A375 (cell line): ENCODE measurements at places on chromosomes 3 and 15. TPM values are rescaled to one million over a fixed set of nuclear protein-coding genes. Genes with fewer than 3 reads are reported as not detected.

The COPB2 gene
- total RNA-seq: 119 and 137 TPM in 2 replicates

The SLC22A14 gene
- 0.29 TPM in 1 of 2 replicates, not detected in the other for total RNA-seq

The CADM2 gene
- 0.21 and 2.2 TPM in 2 replicates for total RNA-seq

The GP9 gene
- total RNA-seq: not detected in 2 replicates

The AADACL2 gene
- total RNA-seq: not detected in 2 replicates

The PARP15 gene
- not detected in 2 replicates for total RNA-seq

The KCNMB3 gene
- total RNA-seq: 1.1 TPM in 2 replicates

The MUSTN1 gene
- not detected in 2 replicates for total RNA-seq

The IMPG2 gene
- 0.04 and 0.05 TPM in 2 replicates for total RNA-seq

The MESP2 gene
- 0.74 and 0.98 TPM in 2 replicates for total RNA-seq

The C3orf22 gene
- not detected in 2 replicates for total RNA-seq

The GRK7 gene
- not detected in 2 replicates for total RNA-seq

The NOX5 gene
- total RNA-seq: 0.11 and 0.13 TPM in 2 replicates

The XCR1 gene
- total RNA-seq: not detected in 2 replicates

The GHSR gene
- not detected in 2 replicates for total RNA-seq

The WWTR1 gene
- total RNA-seq: 264 and 312 TPM in 2 replicates

The TMEM108 gene
- 0.34 and 0.45 TPM in 2 replicates for total RNA-seq

The ENTPD3 gene
- total RNA-seq: not detected in 2 replicates

The FOXL2NB gene
- 0.11 TPM in 1 of 2 replicates, not detected in the other for total RNA-seq

The TM2D3 gene
- total RNA-seq: 20.7 and 22.8 TPM in 2 replicates

The GOLGA8G gene
- 0.34 and 0.85 TPM in 2 replicates for total RNA-seq

The RASGRP1 gene
- total RNA-seq: 0.42 TPM in 1 of 2 replicates, not detected in the other

The SPTSSB gene
- total RNA-seq: not detected in 2 replicates

The MCF2L2 gene
- total RNA-seq: 0.38 and 0.42 TPM in 2 replicates

The AQP9 gene
- not detected in 2 replicates for total RNA-seq

The MESP1 gene
- 6.0 and 8.9 TPM in 2 replicates for total RNA-seq

The KCNAB1 gene
- 0.41 and 1.3 TPM in 2 replicates for total RNA-seq

The PLOD2 gene
- 31.4 and 38.4 TPM in 2 replicates for total RNA-seq

The TRPM1 gene
- not detected in 2 replicates for total RNA-seq

The CELF6 gene
- total RNA-seq: 0.53 TPM in 1 of 2 replicates, not detected in the other

The SNTN gene
- total RNA-seq: not detected in 2 replicates

The CCNB2 gene
- total RNA-seq: 58.1 and 61.1 TPM in 2 replicates

The FSIP1 gene
- total RNA-seq: 1.6 and 2.6 TPM in 2 replicates

The COPG1 gene
- 216 and 271 TPM in 2 replicates for total RNA-seq

The DNAH12 gene
- total RNA-seq: under 0.01 TPM in 1 of 2 replicates, not detected in the other

The SEMA3B gene
- total RNA-seq: 237 and 258 TPM in 2 replicates

The ZNF148 gene
- 17.2 and 21.3 TPM in 2 replicates for total RNA-seq

The CYP11A1 gene
- total RNA-seq: 0.77 and 2.0 TPM in 2 replicates

The DPPA2 gene
- 0.64 and 0.93 TPM in 2 replicates for total RNA-seq

The ERICH6 gene
- not detected in 2 replicates for total RNA-seq

The SCN11A gene
- total RNA-seq: not detected in 2 replicates

The LMAN1L gene
- total RNA-seq: 0.16 and 0.64 TPM in 2 replicates

The ADAM10 gene
- 183 and 184 TPM in 2 replicates for total RNA-seq

The HEG1 gene
- 14.3 and 15.9 TPM in 2 replicates for total RNA-seq

The DZIP1L gene
- total RNA-seq: 18.1 and 19.6 TPM in 2 replicates

The NDUFB5 gene
- 93.7 and 115 TPM in 2 replicates for total RNA-seq

The ANKRD63 gene
- total RNA-seq: 0.34 and 0.37 TPM in 2 replicates

The SI gene
- total RNA-seq: not detected in 2 replicates

The CTXN2 gene
- not detected in 2 replicates for total RNA-seq

The CNTN3 gene
- total RNA-seq: 1.3 and 1.7 TPM in 2 replicates

The PLAAT1 gene
- total RNA-seq: 1.2 and 1.5 TPM in 2 replicates

The SLC2A2 gene
- not detected in 2 replicates for total RNA-seq

The MELTF gene
- 195 and 202 TPM in 2 replicates for total RNA-seq

The PHC3 gene
- 7.8 and 10.3 TPM in 2 replicates for total RNA-seq

The C3orf62 gene
- 4.1 and 4.2 TPM in 2 replicates for total RNA-seq
